ENCODE measurements at places on chromosomes 12 and 14. TPM values are rescaled to one million over a fixed set of nuclear protein-coding genes. Genes with fewer than 3 reads are reported as not detected.

The TOMM20L gene
- not detected for total RNA-seq

- no peak for ATAC-seq
Observed at GRCh38 chr14:22184157-22184829, 404.7 kb downstream of the DAD1 start.

DNA sequence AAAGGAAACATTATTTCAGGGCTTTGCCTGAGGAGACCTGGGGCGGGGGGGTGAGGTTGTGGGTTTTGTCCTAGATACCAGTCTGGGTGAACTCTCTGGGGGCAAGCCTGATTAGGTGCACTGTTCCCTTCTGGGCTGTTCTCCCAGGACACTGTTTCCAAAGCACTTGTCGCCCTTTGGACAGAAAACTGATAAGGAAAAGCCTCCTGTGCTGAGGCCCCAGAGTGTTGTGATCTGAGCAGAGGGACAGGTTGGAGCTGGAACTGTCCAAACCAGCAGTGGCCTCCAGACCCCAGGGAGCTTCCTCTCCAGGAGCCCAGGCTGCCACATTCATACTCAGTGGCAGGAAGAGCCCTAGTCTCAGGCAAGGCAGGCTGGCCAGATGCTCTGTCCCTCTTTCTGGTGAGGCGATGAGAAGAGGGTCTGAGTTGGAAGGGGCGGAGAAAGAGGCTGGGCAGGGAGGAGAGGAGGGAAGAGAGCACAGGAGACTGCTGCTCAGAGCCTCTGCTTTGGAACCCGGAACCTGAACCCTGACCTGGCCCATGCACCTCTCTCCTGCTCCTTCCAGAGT is 1.9 kb downstream of the GALNT16 start:
- ATAC-seq: no peak

- no peak for ATAC-seq
Observed at GRCh38 chr12:104166465-104166864, 28.5 kb upstream of the NFYB start.

The FLVCR2 gene
- total RNA-seq: 0.73 TPM

The SLC8A3 gene
- total RNA-seq: 3.1 TPM

The MYL2 gene
- total RNA-seq: 0.62 TPM

DNA sequence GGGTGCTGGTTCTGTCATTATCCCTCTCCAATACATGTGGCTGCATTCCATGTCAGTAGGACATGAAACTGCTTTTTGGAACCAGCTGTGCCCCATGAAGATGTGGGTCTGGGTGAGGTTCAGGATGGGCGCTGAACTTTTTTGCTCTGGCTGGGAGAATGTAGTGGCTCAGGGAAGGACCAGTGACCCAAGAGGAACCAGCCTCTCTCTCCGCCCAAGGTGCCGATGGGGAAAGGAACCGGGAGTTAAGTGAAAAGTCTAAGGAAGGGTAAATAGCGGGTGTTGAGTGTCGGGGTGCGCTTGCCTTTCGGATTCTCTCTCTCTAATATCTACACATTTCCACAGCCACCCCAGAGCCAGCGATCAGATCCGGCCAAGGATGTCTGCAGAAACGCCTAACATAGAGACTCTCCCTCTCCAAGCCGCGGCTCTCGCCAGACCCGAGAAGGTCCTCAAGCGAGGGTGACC is 7.8 kb downstream of the ARHGEF25 start:
- no peak for ATAC-seq

The TRIM9 gene
- 19.6 TPM for total RNA-seq

The ZNF10 gene
- total RNA-seq: 24.6 TPM

GRCh38 chr12:81216739-81217138 is 138.9 kb downstream of the ACSS3 start:
- no peak for ATAC-seq

DNA sequence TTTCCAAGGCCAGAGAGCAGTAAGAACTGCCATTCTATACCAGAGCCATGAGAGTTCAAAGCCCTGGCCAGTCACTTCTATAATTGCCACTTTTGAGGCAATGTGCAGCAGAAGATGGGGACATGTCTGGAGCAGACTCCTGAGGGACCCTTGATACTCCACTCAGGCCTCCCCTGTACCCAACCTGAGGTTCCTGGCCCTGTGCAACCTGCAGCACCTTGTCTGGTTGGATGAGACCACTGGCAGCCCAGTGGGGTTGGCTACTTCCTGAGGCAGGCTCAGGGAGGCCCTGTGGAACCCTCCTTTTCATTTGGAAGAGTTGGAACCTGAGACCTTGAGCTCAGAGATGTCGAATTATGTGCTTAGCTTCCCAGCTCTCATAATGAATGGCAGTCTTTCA is 54.4 kb downstream of the GALNT16 start:
- ATAC-seq: no peak

- no peak for ATAC-seq
Observed at GRCh38 chr12:45959025-45959424, 31.3 kb downstream of the SCAF11 start.

DNA sequence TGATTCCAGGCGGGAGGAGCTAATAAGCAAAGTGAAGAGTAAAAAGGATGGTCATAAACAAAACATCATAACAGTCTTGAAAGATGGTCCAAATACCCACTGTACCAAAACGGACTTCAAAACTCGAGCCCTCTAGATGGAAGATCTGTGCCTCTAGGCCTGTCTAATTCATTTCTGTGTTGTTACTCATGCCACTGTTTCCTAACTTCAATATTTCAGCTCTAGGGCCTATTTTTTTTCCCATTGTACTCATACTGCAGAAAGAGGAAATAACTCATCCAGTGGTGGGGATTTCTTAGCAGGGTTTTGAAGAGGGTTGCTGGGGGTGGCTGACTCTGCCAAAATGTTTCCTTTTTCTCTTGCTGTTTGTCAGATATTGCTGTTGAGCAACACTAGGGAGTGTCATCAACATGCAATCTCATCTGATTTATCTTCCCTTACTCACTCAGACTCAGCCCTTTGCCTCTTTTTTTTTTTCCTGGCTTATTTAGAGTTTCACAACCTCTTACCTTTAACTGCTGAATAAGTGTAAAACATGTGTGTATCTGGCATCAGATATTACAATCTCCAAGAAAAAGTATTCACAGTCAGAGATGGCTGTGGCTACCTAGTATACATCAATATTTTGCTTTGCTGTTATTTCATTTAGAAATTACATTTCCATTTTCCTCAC is 189.6 kb downstream of the DUSP6 start:
- peak; percentile 94 for ATAC-seq

The PAX9 gene
- total RNA-seq: 1.1 TPM

DNA sequence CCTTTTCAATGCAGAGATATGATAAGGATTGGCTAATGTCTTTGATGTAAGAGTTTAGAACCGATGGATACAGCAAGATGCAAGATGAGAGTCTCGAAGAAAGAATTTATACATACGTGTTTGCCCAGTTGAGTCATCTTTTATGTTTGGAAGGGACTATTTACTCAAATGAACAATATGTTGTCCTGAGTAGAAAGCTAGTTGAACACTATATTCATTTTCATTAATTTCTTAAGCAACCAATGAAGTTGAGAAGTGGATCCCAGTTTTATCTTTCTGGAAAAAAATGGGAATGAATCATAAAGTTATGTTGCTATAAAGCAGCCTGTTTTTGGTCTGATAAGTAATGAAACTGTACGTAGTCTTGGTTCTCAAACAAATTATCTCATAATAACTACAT is 1431.7 kb upstream of the FLRT2 start:
- ATAC-seq: no peak

GRCh38 chr12:120956579-120957300 is 21.6 kb upstream of the HNF1A start:
- no peak for ATAC-seq

DNA sequence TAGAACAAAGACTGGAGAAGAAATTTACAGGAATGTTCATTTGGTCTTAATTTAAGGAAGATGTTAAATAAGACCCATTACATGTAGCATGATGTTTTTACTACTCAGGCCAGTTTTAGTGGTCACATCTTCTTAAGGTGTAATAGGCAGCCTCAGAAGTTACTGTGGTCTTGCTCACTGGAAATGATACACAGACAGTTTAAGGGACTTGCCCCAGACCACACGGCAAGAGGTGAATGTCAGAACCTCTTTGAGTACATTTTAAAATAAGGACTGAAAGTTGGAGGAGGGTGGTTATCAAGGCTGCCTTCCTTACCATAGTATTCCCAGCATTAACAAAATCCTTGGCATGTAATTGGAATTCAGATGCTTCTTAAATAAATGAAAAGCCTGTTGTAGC is 37.9 kb downstream of the LRRK2 start:
- ATAC-seq: no peak

The HHIPL1 gene
- 2.6 TPM for total RNA-seq

The HVCN1 gene
- total RNA-seq: 0.27 TPM

The SNRNP35 gene
- 15.7 TPM for total RNA-seq

- ATAC-seq: no peak
Observed at GRCh38 chr12:46367351-46368029, 5.1 kb downstream of the SLC38A2 start.

DNA sequence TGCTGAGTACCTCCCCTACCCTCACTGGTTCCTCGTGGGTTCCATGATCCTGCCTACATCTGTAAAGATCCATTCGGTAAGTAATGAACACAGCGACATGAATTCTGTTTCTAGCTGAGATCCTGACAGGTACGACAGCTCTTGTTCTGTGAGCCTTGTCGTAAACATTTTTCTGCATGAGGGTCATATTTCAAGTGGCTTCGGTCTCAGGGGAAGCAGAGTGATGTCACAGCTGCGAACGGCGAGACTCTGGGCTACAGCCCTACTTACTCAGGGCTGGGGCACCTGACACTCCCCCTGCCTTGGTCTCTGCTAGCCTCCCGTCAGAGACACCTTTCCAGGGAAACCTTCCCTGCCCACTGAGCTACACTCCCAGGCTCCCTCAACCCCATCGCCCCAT is 85.8 kb downstream of the RBM19 start:
- peak; percentile 89 for ATAC-seq

DNA sequence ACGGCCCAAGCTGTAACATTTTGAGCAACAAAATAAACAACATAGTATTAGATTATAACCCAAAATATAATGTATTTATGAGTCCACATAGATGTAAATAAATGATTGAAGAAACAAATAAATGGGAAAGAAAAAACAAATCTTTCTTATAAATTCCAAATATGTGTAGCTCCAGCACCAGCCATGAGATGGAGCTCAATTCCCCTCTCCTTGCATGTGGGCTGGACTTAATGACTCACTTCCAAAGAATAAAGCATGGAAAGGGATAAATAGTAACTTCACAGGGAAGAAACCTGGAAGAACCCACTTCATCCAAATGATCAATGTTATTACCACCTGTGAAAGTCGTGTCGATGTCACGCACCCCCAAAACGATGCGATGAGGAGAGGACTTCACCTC is 158.8 kb downstream of the RPAP3 start:
- no peak for ATAC-seq

DNA sequence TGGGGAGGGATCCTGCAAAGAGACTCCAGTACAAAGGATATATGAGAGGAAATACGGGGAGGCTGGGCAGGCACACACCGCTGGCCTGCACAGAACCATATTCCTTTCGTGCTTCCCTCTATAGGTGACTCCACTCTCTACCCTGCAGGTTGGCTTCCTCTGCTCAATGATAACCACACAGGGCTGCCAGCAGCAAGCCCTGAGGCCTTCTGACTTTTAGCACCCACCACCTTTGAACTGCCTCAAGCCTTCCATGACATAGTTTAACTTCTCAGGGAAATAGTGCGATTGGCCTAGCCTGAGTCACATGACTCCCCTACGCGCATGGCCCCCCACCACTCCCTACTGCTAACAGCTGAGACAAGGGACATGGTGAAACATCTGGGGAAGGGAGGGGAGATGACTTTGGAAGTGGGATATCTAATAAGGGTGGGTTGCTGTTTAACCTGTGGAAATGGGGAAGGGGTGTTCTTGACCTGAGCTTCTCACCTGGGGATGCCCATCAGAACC is 3.0 kb upstream of the FOXN3 start:
- ATAC-seq: no peak

The SMIM41 gene
- total RNA-seq: not detected

GRCh38 chr12:110600254-110600653 is 13.7 kb upstream of the TCTN1 start:
- no peak for ATAC-seq

DNA sequence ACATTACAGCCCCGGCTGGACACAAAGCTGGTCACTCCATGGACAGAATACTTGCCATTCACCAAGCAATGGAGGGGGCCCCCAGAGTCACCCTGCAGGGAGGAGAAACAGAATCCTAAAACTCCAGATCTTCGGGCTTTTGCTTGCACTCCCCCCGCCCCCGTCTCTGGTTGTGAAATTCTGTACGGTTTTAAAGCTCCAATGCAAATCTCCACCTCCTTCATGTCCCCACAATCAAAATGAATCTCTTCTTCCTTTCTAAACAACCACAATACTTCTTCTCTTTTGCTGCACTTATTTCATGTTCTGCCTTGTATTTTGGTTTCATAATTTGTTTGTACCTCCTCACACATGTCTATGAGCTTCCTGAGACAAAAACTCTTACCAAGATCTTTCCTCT is 5.8 kb upstream of the BIN2 start:
- no peak for ATAC-seq

DNA sequence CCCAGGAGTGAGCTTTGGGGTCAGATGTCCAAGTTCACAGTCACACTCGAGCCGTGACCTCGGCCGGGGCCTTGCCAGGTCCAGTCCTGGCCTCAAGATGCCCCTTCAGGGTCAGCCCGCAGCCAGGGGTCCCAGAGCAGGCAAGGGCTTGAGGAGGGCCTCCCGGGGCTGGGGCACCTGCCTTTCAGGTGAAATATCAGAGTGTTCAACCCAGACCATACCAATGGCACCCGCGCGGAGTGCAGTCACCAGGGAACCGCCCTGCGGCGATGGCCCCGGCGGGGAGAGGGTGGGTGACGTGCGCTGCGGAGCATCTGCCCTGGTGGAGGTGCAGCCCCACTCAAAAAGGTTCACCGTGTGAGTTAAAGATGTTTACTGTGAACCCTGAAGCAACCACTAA is 16.9 kb downstream of the LRCOL1 start:
- ATAC-seq: peak; percentile 28

The PLBD1 gene
- total RNA-seq: 5.0 TPM

The CLEC4C gene
- not detected for total RNA-seq

The TAS2R43 gene
- 5.2 TPM for total RNA-seq

DNA sequence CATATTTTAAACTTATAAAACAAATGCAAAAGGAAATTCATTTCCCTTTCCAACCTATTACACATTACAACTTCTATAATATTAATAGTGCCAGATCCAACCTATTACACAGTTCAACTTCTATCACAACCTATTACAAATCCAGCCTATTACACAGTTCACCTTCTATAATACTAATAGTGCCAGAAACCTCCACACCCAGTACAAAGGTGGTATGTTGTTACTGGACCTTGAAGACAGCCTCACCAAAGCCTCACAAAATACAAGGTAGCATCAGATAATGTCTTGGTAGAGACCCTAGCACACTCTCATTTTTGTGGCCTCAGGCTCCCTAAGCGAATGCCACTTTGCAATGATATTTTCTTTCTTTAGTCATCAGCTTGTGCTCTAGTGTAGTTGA is 68.7 kb upstream of the PELI2 start:
- no peak for ATAC-seq

DNA sequence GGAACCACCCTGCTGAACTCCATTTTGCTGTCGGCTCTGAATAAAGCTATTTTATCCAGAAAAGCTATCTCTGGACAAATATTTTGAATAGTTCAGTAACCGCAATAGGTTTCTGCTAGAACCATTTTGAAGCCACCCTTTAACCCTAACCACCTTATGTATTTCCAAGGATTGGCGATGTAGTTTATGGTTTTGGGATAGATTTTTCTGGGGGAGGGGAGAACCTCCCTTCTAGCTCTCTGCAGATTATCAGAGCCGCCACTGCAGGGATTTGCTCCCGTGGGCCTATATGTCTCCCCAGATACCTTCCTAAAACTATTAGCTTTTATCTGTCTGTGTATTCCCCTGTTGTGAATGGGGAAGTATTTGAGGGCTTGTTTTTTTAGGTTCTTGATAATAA is 1.8 kb upstream of the TUBA1B start:
- no peak for ATAC-seq
